ENCODE measurements at places on chromosomes 11 and 22.
A peak's percentile ranks its signal among the peaks of the same experiment; 100 is the strongest.

DNA sequence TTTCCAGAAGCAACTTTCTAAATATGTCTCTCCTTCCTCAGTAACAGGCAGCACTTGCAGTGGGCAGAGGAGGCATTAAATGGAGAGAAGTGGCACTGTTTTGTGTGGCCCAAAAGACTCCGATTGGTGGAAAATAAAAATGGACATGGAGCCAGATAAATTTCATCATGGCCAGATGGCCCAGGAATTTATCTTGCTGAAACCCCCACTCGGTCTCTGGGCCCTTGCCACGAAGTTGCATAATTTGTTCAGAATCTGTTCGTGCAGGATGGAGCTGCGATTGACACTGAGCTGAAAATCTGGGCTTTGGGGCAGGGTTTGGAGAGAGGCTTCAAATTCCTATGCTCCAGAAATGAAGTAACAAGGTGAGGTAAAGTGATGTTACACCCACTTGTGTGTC lies 65.5 kb downstream of the C11orf91 start:
- no peak for DNase-seq

GRCh38 chr22:31829505-31829904 lies 75.7 kb downstream of the DEPDC5 start:
- DNase-seq, result no peak

DNA sequence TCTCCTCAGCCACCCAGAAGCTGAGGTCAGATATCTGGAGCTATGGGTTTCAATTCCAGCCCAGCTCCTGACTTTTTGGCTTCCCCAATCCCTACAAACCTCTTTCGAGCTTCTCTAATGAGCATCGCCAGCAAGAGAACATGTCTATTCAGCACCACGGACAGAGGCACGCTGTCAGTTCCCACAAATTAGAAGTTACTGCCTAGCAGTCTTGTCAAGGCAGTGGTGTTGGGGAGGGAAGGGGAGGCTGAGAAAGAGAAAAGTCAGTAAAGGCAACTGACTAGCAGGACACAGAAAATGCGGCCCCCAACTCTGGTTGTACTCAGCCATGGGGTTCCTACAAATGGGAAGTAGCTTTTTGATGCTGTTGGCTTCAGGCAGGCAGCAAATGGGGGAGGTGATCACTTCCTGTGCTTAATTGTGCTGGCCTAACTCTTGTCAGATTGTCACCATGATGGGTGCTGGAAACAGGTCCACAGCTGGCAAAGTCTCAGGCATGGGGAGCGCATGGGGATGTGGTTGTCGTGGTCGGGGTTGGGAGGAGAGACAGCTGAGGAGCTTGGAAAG lies 205.9 kb downstream of the ST3GAL4 start:
- no peak for DNase-seq

GRCh38 chr11:82900277-82901164 lies at the start of gene PRCP:
PRCP (minus strand) TSS chr11:82900430; CDS start chr11:82900402, 28 bp downstream.
- peak; percentile 80 for DNase-seq

DNA sequence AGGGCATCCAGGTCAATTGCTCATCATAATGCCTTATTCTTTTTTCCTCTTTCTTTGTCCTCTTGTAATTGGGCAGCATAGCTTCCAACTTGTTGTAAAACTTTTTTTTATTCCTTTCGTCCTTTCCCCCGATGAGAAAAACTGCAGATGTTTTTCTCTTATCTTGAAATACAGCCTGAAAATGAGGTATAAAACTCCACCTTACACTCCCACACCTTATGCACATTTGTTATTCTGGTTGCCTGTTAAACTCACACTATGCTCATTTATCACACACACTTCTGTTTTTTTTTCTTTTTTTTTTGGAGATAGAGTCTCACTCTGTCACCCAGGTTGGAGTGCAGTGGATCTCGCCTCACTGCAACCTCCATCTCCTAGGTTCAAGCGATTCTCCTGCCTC lies 1.9 kb upstream of the OR51A2 start:
- DNase-seq, result no peak

GRCh38 chr11:126630488-126630887 lies 275.0 kb downstream of the ST3GAL4 start:
- no peak for DNase-seq

DNA sequence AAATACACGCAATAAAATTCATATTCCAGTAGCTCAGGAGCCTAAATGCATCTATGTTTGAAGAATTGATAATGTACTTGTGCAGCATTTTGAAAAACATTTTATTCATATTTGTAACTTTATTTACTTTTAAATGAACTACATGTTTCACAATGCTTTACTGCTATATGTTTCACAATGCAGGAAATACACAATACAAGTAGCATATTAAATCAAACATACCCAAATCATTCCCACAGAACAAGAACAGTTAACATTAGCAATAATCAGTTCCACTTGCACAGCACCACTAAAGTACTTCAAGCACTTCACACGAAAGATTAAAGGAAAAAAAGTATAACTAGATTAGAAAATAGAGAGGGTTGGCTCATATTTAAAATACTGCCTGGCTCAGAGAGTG lies 343.6 kb upstream of the CCDC90B start:
- DNase-seq, result no peak

Data from NCI-H524 treated with DMSO at 0.1 percent for 48 hours (cell line).